Hepatocyte (in vitro differentiated cells): ENCODE measurements at places on chromosomes 1 and 21. TPM values are rescaled to one million over a fixed set of nuclear protein-coding genes. Genes with fewer than 3 reads are reported as not detected.
A peak's percentile ranks its signal among the peaks of the same experiment; 100 is the strongest.

DNA sequence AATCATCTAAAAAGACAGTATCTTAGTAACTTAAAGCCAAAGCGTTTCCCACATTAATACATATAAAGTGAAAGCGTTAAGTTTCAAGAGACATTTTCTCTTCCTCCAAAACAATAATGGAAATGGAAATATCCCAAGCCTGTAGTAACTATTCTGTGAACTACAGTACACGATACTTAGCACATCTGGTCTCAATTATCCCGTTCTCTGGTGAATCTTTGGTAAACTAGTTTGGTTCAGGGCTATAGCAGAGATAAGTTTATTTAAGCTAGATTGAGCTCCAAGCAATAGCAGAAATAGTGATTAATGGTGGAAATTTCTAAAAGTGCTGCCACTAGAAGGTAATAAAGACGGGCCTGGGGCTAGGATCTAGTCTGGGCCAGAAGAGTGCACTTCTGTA lies 55.2 kb downstream of the PCNX2 start:
- no peak for DNase-seq

DNA sequence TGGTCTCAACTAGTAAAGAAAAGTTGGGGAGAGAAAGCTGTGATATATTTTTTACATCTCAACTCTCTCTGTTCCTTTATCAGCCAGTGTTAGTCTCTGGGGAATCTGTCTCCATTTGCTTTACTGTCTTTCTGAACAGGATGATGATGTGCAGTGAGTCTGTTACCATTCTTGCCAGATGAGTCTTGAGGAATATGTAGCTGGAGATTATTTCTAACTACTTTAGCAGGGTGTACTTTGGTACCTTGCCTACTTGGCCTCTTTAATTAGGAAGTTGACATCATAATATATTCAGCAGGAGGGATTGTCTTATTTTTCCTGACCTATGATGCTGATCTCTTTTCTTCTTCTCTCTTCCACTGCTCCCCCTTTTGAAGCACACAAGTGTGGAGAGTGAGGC lies 15.7 kb upstream of the HAX1 start:
- DNase-seq = no peak

DNA sequence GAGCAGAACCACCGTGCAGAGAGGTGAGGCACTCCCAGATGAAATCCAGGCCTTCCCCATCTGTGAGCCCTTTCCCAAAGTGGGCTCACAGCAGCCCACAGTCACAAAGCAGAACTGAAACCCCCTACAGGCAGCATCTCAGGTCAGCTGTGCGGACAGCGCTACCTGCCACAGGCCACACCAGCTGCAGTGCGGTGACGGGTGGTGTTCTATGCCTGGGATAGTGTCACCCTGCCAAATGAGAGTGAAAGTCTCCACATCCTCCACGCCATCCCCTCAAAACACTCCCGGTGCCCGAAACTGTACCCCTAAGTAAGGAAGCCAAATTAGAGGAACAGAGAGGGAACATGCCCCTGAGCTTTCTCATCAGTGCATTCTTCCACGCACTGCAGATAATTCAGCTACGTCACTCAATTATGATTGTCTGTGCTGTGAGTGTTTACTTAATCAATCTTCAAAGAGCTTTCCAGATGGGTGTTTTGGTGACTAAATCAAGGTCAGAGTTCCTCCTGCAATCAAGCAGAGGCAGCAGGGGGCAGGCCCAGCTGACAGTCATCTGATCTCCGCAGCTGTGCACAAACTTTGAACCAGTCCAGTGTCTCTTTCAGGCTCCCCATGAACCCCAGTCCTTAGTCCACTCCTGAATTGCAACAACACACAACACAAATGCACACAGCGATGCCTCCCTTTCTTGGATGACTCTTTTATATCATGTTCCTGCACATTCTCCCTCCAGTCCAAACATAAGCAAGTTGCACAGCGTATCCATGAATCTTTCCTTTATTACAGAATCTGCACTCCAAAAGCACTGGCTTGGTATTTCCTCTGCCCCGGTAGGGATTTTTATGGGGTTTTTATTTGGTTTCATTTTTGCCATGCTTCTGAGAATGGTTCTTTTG lies 150.0 kb downstream of the TOMM20 start:
- peak; percentile 78 for DNase-seq

- no peak for DNase-seq
These were observed 75.9 kb downstream of the CCDC18 start for GRCh38 chr1:93256433-93256832.

GRCh38 chr1:81912383-81912782 lies 111.6 kb downstream of the ADGRL2 start:
- no peak for DNase-seq

The IL12RB2 gene
- total RNA-seq = 0.47 TPM in 1 of 2 replicates, not detected in the other

DNA sequence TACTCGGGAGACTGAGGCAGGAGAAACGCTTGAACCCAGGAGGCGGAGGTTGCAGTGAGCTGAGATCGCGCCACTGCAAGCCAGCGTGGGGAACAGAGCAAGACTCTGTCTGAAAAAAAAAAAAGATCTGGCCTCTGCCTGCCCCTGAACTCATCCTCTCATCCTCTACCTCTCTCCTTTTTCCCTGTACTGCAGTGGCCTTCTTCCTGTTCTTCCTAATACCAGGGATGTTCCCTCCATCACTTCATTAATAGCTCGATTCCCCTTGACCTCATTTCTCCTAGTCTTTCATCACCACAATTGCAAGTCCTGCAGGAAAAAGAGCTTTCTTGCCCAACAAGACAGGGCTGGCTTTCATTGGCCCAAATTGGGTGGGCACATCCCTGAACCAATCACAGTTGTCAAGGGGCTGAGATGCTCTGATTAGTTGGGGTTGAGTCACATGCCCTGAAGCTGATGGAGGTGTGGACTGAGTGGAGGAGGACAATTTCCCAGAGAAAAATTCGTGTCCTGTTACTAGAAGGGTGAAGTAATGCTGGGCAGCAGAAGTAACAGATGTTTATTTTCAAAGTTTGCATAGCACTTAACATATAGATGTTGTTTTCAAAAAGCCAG lies 86.8 kb upstream of the PUM1 start:
- DNase-seq = peak; percentile 61

The NEK2 gene
- total RNA-seq = 7.1 and 10.6 TPM in 2 replicates

GRCh38 chr21:27224169-27224568 lies 257.3 kb upstream of the ADAMTS5 start:
- no peak for DNase-seq

GRCh38 chr21:46457801-46458314 lies 833 bp upstream of the DIP2A start:
- DNase-seq = peak; percentile 57

DNA sequence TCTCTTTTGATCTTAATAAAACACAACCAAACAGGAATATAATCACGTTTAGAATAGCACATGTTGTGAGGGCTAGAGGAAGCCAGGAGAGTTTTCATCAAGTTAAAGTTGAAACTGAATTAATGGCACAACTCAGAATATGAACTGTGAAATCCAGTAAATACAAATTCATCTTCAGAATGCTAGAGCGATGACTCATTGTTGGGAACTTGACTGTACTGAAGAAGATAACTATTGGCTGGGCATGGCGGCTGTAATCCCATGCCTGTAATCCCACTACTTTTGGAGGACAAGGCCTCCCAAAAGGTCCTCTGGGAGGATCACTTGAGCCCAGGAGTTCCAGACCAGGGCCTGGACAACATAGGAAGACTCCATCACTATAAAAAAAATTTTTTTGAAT lies 8.8 kb downstream of the SYF2 start:
- no peak for DNase-seq

The ADGRB2 gene
- 6.0 and 10.5 TPM in 2 replicates for total RNA-seq

DNA sequence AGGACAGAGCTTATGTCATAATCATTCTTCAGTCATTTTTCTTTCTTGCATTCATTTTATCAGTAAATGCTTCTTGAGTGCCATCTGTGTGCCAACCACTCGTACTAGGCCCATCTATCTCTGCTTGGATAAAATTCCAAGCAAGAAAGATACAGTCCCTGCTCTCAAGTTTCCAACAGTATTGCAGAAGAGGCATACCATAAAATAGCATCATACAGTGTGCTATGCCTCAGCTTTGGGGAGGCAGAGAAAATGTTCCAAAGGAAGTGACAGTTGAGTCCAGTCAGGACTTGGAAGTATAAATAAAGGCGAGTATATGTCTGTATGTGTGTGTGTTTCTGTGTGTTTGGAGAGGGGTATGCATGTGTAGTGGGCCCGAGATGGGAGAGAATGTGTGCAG lies 113.4 kb upstream of the HOOK1 start:
- DNase-seq = no peak

The KRTAP11-1 gene
- not detected in 2 replicates for total RNA-seq

DNA sequence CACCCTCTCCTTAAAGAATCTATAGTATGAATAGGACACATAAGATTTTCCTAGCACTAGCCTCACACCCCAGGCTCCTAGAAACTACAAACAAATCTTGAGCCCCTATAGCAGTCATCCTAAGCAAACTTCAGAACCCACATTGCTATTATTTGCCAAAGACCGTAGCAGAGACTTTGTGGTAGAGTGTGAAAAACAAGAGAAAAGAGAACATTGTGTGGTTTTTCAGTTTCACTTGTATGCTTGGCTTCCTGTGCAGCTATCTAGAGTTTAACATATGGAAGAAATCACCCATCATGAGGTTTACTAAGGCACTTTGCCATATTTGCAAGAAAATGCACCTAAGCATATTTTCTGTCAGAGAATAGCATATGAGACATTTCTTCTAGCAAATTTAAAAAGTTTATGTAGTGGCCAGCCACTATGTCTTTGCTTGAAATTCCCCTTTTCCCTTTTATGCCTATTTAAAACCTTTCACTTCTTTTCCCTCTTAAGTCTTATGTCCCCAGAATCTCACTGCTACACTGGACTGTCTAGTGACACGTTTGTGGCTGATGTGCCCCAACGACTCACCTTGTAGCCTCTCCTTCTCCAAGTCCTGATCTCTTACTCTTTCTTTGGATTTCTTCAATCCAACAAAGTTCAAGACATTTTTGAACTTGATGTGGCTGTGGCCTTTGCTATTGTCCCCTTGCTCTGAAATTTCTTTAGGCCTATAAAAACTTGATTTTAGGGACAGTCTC lies 25.6 kb downstream of the CCDC190 start:
- DNase-seq = no peak

DNA sequence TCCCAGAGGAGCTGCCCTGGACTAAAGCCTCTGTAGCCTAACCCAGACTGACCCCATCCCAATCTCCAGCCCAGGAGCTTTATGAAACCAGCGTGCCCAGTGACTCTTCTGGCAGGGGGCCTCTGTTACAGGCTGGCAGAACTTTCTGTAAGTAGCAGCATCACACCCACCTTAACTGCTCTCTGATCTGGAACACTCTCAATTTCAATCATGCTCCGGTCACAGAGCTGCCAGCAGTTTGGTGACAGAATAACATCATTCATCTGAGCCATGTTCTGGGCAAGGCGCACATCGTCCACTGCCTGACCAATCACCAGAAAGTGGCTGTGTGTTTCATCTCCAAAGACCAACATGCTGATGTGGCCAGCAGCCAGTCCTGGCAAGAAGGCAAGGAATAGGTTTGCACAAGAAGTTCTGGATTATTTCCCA lies 14.7 kb downstream of the ADCY10 start:
- no peak for DNase-seq

The SLC5A3 gene
- total RNA-seq = 64.0 and 67.1 TPM in 2 replicates

GRCh38 chr1:6653436-6654290 lies 29.0 kb downstream of the THAP3 start:
- no peak for DNase-seq

DNA sequence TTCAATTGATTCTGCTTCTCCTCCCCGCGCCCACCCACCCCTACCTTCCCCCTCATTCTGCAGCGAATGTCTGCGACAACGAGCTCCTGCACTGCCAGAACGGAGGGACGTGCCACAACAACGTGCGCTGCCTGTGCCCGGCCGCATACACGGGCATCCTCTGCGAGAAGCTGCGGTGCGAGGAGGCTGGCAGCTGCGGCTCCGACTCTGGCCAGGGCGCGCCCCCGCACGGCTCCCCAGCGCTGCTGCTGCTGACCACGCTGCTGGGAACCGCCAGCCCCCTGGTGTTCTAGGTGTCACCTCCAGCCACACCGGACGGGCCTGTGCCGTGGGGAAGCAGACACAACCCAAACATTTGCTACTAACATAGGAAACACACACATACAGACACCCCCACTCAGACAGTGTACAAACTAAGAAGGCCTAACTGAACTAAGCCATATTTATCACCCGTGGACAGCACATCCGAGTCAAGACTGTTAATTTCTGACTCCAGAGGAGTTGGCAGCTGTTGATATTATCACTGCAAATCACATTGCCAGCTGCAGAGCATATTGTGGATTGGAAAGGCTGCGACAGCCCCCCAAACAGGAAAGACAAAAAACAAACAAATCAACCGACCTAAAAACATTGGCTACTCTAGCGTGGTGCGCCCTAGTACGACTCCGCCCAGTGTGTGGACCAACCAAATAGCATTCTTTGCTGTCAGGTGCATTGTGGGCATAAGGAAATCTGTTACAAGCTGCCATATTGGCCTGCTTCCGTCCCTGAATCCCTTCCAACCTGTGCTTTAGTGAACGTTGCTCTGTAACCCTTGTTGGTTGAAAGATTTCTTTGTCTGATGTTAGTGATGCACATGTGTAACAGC lies 339.9 kb downstream of the NTNG1 start:
- no peak for DNase-seq

The PSMA5 gene
- 50.5 and 64.4 TPM in 2 replicates for total RNA-seq
